ENCODE measurements at places on chromosomes 6 and 20. TPM values are rescaled to one million over a fixed set of nuclear protein-coding genes. Genes with fewer than 3 reads are reported as not detected.

ADGRB3 gene
- 0.11 TPM for total RNA-seq

ABHD12 gene
- total RNA-seq, result 48.3 TPM

C4B gene
- total RNA-seq, result 0.52 TPM

OR2J3 gene
- total RNA-seq, result not detected

SAPCD1 gene
- total RNA-seq, result 6.0 TPM

COL12A1 gene
- total RNA-seq, result 24.2 TPM

DNA sequence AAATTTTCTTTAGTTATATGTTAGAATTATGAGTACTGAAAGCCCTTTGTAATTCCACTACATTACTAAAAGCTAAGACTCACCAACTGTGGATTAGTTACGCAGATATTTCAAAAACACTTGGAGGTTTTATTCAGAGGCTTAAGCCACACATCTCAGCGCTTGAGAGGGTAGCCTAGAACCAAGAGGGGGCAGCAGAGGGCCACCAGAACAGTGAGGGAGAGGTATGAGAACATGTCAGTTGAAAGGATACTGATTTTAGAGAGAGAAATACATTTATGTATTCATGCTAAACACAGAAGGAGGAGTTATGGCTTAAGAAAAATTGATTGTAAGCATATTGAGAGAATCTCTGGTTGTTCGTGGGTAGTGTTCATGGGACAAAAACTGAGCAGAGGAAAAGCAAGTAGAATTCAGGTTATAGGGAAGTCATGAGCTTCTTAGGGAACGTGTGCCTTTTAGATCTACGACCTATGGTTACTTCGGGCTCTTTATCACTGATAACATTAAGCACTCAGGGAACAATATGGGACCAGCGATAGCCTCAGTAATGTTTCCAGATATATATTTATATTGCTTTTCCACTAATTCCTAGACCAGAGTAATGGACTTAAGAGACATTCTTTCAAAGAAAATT is 20.4 kb upstream of the SERINC1 start:
- H3K36me3 ChIP-seq, result no peaks in the 10 kb centered on the region
- H3K4me3 ChIP-seq, result no peak overlapping the region
- H3K4me1 ChIP-seq, result peaks cover 15% of the 10 kb centered on the region
- peak; percentile 80 for DNase-seq
- no peak overlapping the region for H3K27ac ChIP-seq
- H3K27me3 ChIP-seq, result no peaks in the 10 kb centered on the region

DNA sequence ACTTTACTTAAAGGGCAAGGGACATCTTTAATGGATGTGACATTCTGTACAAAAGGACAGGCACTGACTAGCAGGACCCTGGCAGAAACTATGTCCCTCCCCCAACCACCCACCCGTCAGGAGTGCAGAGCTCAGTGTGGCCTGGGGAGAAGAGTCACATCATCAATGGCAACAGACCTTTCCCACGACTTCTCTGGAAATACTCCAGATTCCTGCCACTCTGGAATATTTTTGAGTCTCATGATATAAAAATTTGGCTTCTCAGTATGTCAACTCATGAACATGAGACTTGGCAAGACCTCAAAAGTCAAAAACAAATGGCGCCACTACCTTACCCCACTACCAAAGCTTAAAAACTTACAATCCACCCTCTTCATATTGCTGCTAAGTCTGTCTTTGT is 118.3 kb downstream of the SLC23A2 start:
- H3K27me3 ChIP-seq, result no peaks in the 10 kb centered on the region
- DNase-seq, result no peak

DNA sequence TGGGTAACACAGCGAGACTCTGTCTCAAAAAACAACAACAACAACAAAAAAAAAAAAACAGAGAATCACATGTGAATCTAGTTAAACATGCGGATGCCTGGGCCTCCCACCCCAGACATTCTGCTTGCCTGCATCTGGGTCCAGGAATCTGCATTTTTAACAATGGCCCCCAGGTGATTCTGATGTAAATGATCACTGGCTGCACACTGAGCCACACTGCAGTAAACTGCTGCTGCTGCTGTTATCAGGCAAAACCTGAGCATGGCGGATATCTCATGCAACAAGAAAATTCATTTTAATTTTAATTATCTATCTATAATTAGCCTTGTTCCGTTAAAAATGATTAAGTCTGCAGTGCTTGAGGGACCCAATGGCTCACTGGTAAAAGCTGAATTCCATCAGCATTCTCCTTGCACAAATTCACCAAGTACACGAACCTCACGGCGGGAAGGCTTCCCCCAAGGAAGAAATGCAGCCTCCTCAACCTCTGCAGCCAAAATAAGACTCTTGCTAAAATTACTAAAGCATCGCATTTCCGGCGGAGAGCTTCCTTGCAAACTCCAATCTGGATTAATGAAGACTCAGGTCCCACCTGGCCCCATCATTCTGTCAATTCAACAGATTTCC is 81.6 kb upstream of the SNX9 start:
- H3K27me3 ChIP-seq, result no peaks in the 10 kb centered on the region
- no peaks in the 10 kb centered on the region for H3K4me1 ChIP-seq
- DNase-seq, result no peak
- H3K4me3 ChIP-seq, result no peak overlapping the region
- H3K36me3 ChIP-seq, result no peaks in the 10 kb centered on the region
- no peak overlapping the region for H3K27ac ChIP-seq

GRCh38 chr20:63070301-63070625 is 63.5 kb upstream of the BHLHE23 start:
- peaks cover 12% of the 10 kb centered on the region for H3K27me3 ChIP-seq
- H3K4me1 ChIP-seq, result no peaks in the 10 kb centered on the region
- DNase-seq, result no peak
- no peaks in the 10 kb centered on the region for H3K36me3 ChIP-seq

DNA sequence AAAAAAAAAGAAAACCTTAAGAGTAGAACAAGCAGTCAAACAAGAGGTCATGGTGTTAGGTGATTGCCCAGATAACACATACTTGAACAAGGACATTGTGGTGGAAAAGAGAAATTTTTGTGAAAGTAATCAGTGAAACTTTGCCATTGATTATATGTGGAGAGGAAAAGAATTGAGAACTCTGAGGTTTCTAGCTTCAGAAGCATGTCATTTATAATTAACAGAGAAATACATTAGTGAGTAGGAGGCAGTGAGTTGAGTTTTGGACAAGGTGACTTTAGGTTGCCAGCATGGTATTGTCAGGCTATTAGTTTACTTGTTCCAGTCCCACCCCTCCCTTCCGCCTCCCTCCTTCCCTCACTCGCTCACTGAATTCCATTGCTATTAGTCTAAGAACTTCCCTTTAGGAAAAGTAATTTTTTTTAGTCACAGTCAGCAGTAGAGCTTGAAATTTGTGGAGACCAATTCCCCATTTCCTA is 17.2 kb downstream of the TAB2 start:
- peak; percentile 83 for DNase-seq
- H3K4me3 ChIP-seq, result no peak overlapping the region
- no peaks in the 10 kb centered on the region for H3K36me3 ChIP-seq

GRCh38 chr6:103908898-103909297 is 950.8 kb downstream of the HACE1 start:
- H3K27me3 ChIP-seq, result no peaks in the 10 kb centered on the region
- no peak overlapping the region for H3K27ac ChIP-seq
- H3K4me3 ChIP-seq, result no peak overlapping the region
- H3K4me1 ChIP-seq, result no peaks in the 10 kb centered on the region
- no peak for DNase-seq

GRCh38 chr6:31898383-31899011 is 999 bp upstream of the EHMT2 start:
- peak overlapping the region; percentile 81 for H3K4me3 ChIP-seq
- DNase-seq, result peak; percentile 68
- H3K4me1 ChIP-seq, result peaks cover 29% of the 10 kb centered on the region

DNA sequence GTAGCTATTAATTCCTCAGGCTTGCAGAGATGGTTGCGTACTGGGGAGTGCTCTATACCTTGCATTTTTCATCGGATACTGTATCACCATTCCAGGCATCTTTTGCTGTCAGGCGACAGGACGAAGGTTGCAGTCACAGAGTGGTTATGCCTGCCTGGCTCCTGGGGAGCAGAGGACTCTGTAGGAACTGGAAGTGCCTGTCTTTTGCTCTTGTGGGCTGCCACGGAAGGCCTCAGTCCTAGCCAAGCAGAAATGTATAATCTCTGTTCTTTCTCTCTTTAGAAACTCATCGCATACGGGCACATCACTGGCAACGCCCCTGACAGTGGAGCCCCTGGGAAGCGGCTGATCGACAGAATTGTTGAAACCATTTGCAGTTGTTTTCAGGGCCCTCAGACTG is 29.5 kb downstream of the ARFGEF2 start:
- peaks cover 68% of the 10 kb centered on the region for H3K36me3 ChIP-seq
- DNase-seq, result no peak
- H3K27ac ChIP-seq, result no peak overlapping the region

- DNase-seq, result peak; percentile 77
- H3K4me3 ChIP-seq, result no peak overlapping the region
- peaks cover 7% of the 10 kb centered on the region for H3K4me1 ChIP-seq
- no peak overlapping the region for H3K27ac ChIP-seq
- no peaks in the 10 kb centered on the region for H3K36me3 ChIP-seq
Observed at GRCh38 chr20:45450097-45450818, 19.3 kb upstream of the WFDC2 start.

- H3K27me3 ChIP-seq, result no peaks in the 10 kb centered on the region
- H3K27ac ChIP-seq, result no peak overlapping the region
- no peak overlapping the region for H3K4me3 ChIP-seq
- H3K4me1 ChIP-seq, result peaks cover 40% of the 10 kb centered on the region
Observed at GRCh38 chr20:24933266-24933908, 15.7 kb upstream of the CST7 start.

DNA sequence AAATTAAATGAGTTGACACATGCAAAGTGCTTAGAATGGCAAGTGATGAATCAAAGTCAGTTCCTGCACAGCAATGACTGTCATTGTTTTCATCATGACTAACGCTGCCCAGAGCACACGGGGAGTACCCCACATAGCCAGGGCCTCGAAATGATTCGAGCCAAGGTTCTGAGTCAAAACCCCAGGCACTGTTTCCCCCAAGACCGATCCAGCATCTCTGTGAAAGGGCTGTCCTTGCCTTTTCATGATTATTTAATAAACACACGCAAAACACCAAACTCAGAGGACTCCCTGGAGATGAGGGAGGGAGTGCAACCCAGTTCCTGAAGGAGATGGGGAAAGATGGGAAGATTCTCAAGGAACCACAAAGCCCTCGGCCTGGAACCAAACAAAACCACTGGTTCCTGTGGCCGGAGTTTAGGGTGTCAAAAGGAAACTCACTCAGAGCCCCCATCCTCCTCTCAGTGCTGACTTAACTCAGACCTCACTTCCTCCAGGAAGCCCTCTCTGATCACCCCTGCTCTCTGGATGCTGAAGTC is 3.8 kb downstream of the PREX1 start:
- peak overlapping the region; percentile 21 for H3K27ac ChIP-seq
- DNase-seq, result peak; percentile 93
- H3K4me3 ChIP-seq, result peak overlapping the region; percentile 1
- H3K27me3 ChIP-seq, result no peaks in the 10 kb centered on the region

- H3K4me3 ChIP-seq, result no peak overlapping the region
- DNase-seq, result peak; percentile 33
- no peaks in the 10 kb centered on the region for H3K4me1 ChIP-seq
- H3K27ac ChIP-seq, result no peak overlapping the region
Observed at GRCh38 chr6:166360243-166361076, 18.1 kb upstream of the SFT2D1 start.

DNA sequence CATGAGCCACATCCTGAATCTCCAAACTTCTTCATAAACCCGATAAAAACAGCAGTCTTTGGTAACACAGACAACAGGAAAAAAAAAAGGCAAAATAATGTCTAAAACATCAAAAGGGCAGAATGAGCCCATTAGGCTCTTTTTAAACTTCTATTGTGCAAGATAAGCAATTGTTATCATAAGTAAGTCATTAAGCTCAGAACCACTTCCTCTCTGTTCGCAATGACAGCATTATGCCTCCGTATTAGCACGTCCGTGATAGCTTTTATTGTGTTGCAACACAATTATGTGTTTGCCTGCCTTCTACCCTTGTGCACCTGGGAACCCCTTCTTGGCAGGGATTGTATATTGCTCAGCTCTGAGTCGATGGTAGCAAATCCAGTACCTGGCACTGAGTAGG is 147.1 kb downstream of the LRFN2 start:
- no peak for DNase-seq
- H3K27ac ChIP-seq, result no peak overlapping the region
- H3K36me3 ChIP-seq, result no peaks in the 10 kb centered on the region

DNA sequence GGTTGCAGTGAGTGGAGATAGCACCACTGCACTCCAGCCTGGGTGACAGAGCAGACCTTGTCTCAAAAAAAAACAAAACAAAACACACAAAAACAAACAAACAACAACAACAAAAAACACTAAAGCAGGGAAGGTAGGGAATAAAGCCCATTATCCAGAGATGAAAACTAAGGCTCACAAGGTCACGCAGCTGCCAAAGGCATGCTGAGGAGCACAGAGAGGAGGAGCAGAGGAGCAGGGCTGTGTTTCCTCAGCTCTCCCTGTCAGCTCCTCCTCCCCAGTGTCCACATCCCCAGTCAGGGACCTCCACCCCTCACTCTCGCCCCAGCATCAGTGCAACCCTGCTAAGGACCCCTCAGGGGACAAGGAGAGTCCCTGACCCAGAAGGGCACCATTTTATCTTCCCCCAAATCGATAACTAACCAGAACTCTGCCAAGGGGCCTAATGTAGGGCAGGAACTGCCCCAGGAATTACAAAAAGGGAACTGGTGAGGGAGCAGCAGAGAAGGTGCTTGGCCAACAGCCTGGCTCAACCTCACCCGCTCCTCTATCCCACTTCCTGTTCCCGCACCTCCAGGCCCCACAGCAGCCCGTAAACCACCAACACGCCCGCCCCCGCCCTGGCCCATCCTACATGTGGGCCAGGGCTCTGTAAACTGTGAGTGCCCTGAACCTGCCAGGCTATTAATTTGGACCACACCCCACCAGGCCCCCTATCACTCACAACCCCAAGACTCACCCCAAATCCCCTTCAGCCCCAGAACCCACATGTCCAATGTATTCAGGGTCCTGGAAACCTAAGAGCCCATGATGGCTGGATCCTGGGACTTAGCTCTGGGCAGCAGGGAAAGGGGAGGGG is 9.0 kb downstream of the TEAD3 start:
- DNase-seq, result peak; percentile 48
- H3K27me3 ChIP-seq, result no peaks in the 10 kb centered on the region
- peaks cover 48% of the 10 kb centered on the region for H3K4me1 ChIP-seq
- no peak overlapping the region for H3K4me3 ChIP-seq
- peak overlapping the region; percentile 62 for H3K27ac ChIP-seq
- H3K36me3 ChIP-seq, result no peaks in the 10 kb centered on the region

DNA sequence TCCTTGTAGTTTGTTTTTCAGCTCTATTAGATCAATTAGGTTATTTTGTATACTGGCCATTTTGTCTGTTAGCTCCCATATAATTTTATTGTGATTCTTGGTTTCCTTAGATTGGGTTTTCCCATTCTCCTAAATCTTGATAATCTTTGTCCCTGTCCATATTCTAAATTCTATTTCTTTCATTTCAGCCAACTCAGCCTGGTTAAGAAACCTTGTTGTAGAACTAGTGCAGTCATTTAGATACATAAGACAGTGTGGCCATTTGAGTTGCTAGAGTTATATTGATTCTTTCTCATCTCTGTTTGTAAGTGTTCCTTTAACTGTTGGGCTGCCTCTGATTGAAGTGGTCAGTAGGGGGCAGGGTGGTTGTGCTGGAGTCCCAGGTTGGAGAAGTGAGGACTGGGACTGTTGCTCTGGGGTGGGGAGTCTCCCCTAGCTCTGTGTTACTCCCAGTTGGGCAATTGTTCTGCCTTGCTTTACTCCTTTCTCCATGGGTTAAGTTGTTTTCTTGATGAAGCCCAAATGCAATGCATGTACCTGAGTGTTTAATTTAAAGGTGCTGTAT is 98.8 kb upstream of the NRN1 start:
- no peaks in the 10 kb centered on the region for H3K27me3 ChIP-seq
- DNase-seq, result no peak
- H3K4me1 ChIP-seq, result no peaks in the 10 kb centered on the region
- H3K4me3 ChIP-seq, result no peak overlapping the region
- no peaks in the 10 kb centered on the region for H3K36me3 ChIP-seq
- H3K27ac ChIP-seq, result no peak overlapping the region

Data from PC-3 (cell line).